Fibroblast of skin of right biceps (primary cell): ENCODE measurements at places on chromosomes 11 and 22.

GRCh38 chr11:64086258-64087123 lies 50.8 kb downstream of the FLRT1 start:
- peak; percentile 24 for DNase-seq

- no peak for DNase-seq
Observed at GRCh38 chr11:128576555-128576954, 10.8 kb downstream of the ETS1 start.

- DNase-seq: no peak
Observed at GRCh38 chr11:122625976-122626665, 29.4 kb upstream of the UBASH3B start.

- DNase-seq: no peak
Observed at GRCh38 chr11:65773784-65774411, 6.9 kb downstream of the AP5B1 start.

DNA sequence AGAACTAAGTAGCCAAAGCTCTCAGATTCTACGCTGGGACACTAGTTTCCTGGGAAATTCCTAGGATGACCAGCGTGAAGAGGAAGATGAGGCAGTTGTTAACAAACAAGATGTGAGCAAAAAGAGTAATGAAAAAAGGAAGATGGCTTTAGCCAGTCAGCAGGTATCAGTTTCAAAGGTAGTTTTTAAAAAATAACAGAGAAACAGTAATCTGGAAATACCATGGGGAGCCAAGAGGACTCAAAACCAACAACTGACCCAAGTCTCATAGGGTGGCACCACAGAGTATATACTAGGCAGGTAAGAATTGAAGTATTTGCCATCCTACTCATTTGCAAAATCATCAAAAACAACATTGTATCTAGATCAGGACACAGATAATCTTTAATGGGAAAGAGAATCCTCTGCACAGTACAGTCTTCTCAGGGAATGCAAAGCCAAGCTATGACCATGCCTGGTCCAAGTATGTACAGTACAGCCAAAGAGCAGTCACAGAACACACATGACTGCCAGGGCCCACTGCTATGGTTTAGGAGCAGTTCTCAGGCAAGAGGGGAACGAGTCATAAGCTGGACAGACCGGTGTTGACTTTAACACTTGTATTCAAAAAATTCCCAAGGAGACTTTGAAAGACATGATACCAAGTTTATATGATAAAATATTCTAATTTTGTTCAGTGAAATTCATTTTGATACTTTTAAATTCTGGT lies 20.6 kb downstream of the MSANTD4 start:
- no peak for DNase-seq

DNA sequence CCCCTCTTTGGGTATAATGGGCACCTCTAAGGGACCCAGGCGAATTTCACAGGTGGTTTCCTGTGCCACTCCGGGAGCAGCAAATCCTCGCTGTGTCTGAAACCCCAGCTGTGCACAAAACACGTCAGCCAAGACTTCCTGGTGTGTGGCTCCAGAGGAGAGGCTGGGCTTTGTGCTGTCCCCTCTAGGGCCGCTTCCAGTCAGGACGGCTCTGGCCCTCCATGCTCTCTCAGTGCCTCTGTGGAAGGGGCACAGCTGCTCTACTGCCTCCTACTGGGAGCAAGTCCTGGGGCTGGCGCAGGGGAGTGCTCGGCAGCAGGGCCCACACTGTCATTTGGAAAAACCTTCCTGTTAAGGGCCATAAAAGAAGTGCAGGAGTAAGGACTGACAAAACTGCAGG lies 23.7 kb upstream of the ARFGAP3 start:
- no peak for DNase-seq

DNA sequence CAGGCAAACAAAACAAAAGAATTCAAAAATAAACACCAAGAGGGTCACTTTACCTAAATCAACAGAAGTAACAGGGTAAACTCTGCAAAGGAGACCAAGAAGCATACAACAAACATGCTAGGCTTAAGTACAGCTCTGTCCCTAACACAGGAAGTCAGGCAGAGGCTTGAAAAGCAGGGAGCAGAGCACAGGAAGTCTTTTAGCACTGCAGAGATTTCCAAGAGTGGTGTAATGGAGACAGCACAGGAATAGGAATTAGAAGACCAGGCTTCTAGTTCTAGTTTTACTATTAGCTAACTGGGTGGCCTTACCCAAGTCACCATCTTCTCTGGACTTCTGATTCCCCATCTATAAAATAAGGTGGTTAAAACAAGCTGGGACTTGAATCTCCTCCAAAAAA lies 1.9 kb downstream of the RBFOX2 start:
- DNase-seq: peak; percentile 54

GRCh38 chr22:50621356-50621880 lies 6.5 kb downstream of the ARSA start:
- DNase-seq: no peak

- DNase-seq: no peak
Observed at GRCh38 chr11:104332110-104332509, 168.2 kb upstream of the PDGFD start.

DNA sequence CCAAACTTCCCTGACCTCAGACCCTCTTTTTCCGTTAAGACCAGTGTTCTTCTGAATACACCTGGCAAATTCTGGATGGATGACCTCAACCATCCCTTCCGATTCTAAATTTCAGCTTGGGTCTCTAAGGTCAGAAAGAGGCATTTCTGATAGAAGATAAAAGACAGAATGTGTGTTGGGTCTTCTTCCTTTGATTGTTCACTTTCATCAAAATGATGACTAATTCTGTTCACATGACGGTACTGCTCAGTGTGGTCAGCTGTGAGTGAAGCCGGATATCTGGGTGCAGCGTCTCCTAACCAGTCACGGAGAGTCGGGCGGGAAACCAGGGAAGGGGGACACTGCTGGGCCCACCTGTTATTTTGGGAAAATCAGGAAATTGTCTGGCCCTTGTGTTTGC lies 151.6 kb upstream of the NAV2 start:
- no peak for DNase-seq

- peak; percentile 55 for DNase-seq
Observed at GRCh38 chr22:32842486-32842885, 41.0 kb downstream of the TIMP3 start.

DNA sequence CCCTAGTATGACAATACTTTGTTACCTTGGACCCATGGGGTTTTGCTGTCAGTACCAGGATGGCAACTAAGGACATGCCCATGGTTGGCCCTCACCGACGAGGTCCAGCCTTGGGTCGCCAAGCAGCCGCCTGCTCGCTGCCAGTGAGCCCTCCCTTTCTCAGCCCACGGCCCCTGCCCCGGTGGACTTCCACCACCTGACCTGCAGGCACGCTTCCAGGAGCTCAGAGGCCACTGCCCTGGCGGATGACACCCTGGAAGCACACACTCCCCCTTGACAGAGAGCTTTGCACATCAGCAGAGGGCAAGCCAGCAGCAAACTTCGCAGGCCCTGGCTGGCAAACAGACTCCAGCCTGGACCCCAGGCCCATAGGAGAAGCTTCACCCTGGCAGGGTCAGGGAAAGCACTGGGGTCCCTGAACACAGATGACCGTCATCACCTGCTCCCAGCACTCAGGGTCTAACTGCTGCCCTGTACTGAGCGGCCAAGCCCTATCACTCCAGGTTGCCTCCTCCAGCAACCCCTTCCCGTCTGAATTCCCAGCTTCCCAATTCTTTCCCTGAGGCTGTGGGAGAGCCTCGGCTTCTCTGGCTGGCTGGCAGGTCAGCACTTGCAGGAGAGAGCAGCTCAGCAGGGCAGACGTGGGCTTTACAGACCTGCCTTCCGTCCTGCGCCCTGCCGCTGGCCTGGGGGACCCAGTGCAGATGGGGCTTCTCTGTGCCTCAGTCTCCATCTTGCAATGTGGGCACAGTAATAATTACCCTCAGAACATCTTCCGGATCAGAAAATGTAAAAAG lies 2.7 kb upstream of the PPARA start:
- no peak for DNase-seq

DNA sequence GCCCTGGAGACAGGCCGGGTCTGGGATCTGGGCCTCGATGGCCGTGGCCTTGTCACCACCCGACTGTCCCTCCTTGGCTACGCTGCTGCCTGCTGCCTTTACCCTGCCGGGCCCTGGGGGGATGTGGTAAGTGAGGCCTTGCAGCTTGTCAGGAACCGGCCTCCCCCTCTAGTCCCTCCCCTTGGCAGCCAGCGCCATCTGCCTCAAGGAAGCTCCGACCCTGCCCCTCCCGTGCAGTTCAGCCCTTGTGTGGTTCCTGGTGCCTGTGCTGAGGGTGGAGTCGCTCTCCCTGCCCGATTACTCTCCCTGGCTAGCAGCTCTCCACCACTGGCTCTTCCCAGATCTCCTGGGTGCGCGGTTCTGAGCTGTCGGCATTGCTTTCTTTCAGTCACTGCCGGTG lies 33.7 kb downstream of the CTTN start:
- no peak for DNase-seq

GRCh38 chr11:11584530-11584810 lies 37.3 kb downstream of the GALNT18 start:
- peak; percentile 81 for DNase-seq

GRCh38 chr22:36197065-36197440 lies 4.6 kb downstream of the APOL4 start:
- DNase-seq: peak; percentile 81

DNA sequence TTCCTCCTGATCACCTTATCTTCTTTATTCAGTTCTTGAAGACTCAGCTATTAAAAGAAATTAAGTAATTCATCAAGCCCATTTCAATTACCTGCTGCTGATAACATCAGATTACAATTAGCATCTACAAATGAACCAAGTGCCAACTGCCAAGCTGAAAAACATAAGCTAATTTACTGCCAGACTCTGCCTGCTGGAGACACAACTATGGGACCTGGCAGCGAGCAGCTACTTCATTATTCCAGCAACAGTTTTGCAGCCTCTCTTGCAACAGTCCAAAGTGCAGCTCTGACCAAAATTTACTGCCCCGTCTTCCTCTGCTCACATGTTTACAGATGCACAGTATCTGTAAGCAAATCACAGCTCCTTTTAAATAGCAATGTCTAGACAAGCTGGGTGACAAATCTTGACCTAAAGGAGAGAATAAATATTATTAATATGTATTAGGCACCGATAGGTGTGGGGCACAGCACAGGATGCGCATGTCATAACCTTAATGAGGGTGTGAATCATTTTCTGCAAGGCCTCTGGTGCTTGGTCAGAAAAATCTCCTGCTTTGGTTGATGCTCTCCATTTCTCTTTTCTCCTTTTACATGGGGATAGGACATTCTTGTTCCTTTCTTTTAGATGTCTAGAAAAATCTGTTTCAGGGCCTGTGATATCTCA lies 232.2 kb upstream of the PITPNB start:
- no peak for DNase-seq

- no peak for DNase-seq
Observed at GRCh38 chr11:79960461-79960860, 519.6 kb upstream of the TENM4 start.

- DNase-seq: no peak
Observed at GRCh38 chr11:72380132-72380503, 54.2 kb downstream of the CLPB start.

DNA sequence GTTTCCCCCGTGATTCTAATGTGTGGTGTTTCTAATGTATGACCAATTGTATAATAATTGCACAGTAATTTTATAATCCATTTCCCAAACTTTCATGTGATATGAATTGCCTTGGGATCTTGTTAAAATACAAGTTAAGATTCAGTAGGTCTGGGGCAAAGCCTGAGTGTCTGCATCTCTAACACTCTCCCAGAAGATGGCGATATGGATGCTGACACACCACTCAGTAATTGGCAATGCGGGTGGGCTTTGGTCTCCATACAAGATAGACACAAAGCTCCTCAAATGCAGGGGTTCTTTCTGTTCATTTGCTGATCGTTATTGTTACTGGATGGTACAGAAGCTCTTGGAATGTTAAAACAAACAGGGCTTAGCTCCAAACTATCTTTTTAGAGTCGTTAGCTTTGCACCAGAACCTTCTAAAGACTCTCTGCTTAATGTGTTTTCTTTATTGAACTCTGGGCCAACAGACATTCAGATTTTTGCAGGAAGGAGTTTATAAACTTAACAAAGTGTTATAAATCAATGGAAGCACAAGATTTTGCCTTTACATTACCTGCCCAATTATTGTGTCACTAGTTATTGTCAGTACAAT lies 45.4 kb upstream of the ANO3 start:
- DNase-seq: peak; percentile 41

- DNase-seq: no peak
Observed at GRCh38 chr11:18523084-18523483, 3.7 kb downstream of the TSG101 start.

GRCh38 chr11:70535191-70535971 lies 137.1 kb downstream of the CTTN start:
- no peak for DNase-seq

DNA sequence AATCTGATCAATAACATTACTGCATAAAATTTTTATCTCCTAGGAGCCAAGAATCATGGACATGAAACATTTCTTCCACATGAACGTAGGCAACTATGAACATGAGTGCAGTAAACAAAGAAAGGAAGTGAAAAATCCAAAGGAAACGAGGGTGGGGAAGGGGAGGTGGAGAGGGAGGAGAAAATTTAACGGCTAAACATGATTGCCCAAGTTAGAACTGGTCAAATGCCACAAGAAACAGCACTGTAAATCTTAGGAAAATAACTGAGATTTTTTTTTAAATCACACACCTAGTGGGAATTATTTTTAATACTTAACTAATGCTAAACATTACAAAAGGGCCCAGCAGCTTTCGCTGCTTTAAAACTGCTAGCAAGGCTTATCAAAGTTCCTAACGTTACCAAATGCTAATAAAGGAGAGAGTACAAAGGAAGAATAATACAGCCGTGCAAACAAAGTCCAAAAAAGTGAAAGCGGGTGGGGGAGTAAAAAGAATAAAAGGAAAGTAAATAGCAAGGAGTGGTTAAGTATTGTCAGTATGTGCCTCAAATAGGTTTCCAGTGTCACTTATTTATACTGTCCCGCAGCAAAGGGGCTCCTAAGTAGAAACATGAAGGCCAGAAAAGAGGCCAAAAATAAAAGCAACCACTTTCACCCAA lies 13.7 kb downstream of the NARS2 start:
- no peak for DNase-seq

DNA sequence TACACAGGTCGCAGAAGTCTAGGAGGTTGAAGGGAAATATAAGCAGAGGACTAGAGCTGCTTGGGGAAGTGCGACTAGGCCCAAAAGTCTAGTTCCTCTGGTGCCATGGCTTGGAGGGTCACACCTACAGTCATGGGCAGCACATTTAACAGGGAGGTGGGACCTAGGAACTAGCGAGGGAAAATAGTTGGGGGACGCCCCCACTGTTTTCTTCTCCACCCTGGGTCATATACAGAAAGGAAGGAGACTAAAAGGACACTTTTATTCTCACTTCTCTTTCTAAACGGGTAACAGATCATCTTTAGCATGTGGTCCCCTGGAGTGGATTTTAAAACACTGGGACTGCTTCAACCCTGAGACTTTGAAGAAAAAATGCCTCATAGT lies 16.6 kb downstream of the APIP start:
- DNase-seq: peak; percentile 12

GRCh38 chr11:79374727-79375126 lies 66.1 kb downstream of the TENM4 start:
- DNase-seq: no peak

- no peak for DNase-seq
Observed at GRCh38 chr22:19035474-19036228, 86.6 kb downstream of the DGCR2 start.

DNA sequence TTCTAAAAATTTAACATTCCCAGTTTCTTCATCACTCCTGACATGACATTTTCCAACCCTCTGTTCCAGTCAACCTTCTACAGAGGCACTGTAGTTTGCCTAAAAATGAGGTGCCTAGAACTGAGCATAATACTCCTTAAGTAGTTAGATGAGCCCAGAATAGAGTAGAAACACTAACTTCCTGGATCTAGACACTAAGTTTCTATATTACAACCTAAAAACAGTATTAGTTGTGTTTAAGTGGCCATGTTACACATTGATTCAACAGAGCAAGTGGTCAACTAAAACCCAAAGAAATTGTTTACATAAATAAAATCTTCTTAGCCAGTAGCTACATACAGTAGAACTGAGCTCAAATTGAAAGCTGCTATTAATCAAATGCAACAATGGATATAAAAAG lies 1.3 kb downstream of the HPS5 start:
- DNase-seq: no peak
